ENCODE measurements at places on chromosomes 4 and X.

DNA sequence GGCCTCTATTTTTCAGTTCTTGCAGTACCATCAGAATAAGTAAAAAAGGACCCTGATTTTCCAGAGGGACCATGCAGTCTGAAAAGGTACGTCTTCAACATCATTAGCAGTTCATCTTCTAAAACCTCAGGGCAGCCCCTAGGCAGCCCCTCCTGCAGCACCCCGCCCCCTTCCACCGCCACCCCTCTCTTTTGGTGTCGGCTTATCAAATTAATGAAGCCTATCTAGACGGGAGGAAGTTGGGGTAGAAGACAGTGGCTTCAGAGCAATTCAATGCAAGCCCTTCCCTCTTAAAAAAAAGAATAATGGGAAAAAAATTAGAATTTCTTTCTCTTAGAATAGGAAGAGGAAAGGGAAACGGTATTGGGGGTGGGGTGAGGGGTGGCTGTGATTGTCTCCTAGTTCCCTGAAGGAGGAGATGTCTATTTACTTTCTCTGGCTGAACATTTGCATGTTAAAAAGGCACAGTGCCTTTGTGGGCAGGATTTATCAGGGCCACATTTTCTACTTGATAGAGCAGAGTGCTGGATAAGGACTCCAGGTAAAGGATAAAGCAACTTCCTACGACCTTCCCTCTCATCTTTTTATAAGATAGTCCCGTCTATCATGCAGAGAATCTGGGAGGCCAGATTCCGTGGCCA is 159.4 kb downstream of the MGST2 start:
- no peak for DNase-seq

DNA sequence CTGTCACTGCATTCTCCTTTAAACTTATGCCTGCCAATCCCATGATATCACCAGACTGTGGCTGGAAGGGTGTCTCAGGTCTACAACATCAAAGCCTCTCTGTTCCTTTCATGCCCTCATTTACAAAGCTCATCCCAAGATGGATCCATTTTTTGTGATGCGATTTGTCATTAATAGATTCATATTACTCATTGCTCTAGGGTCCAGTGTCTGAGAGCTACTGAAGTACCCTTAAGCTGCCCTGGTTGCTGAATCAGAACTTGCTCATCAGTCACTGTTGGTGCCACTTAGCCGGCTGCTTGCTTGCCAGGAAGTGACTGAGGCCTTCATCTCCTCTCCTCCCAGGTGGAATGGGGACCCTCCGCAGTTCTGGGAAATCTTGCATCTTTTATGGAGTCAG is 395.5 kb upstream of the BOD1L1 start:
- no peak for DNase-seq

GRCh38 chrX:123181233-123181914 is 2.7 kb upstream of the GRIA3 start:
- DNase-seq, result no peak

GRCh38 chr4:680928-681645 is 6.7 kb downstream of the MYL5 start:
- DNase-seq, result no peak

- no peak for DNase-seq
Observed at GRCh38 chr4:2395584-2395983, 22.9 kb downstream of the ZFYVE28 start.

DNA sequence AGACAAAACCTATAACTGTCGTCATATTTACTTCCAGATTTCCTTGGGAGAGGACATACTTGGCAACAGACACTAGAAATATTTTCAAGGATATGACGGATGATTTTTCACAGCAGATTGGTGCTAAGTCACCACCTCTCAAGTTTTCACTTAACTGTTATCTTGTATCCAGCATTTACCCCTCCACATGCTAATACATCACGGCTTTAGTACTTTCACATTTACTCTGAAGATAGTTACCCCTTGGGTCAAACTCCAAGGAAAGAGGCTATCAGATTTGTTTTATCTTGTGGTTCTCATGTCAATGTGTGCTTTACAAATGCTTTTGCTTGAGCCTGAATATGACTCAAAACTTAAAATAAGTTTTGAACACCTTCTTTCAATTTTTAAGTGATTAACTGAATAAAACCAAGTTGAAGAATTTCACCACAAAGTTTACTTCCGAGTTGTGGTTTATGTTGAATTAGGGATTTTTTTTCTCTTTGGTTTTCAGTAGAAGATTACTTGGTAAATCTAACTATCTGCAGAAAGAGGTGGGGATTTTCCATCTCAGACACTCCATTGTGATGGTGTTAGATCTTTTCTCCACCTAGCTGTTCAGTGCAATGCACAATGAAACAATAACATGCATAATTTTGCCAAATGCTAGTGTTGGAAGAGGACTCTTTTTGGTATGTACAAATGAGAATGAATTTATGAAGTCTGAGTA is 75.4 kb upstream of the FAT1 start:
- DNase-seq, result no peak

DNA sequence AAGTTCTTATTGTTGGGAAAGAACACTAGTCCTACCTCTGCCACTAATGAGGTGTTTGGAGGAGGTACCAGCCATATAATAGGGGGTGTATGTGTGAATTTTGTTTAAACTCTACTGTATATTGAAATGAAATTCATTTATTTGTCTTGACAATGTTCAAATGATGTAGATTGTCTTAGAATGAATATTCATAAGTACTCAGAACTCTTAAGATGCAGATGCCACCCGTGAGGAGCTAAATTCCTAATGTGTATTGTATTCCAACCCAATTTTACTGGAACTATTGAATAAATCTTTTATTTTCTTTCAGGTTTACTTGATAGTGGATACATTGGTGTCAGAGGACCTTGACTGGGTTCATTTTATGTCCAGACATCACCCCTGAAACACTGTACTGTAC is 63.9 kb upstream of the RAB33B start:
- no peak for DNase-seq

- no peak for DNase-seq
Observed at GRCh38 chr4:107072836-107073736, 37.0 kb upstream of the DKK2 start.

GRCh38 chrX:49892542-49892941 is 13.3 kb downstream of the USP27X start:
- DNase-seq, result no peak

GRCh38 chr4:108466936-108467902 is 153.2 kb upstream of the RPL34 start:
- DNase-seq, result no peak

- no peak for DNase-seq
Observed at GRCh38 chr4:107046261-107046660, 10.1 kb upstream of the DKK2 start.

DNA sequence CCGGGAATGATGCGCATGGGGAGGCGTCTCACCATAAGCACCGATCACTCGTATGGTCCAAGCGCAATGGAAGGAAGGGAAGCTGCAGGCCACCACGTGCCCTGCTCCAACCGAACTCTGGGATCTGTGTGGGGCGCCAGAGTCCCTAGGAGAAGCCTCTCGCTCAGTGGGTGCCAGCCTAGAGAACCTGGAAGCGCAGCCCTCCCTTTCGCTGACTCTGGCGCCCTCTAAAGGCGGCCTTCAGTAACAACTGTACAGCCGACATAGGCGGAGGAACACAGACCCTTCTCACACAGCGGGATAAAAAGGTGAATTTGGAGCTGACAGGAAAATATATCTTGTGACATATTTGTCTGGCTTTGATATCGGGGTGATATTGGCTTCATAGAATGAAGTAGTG is 76.0 kb downstream of the INTS6L start:
- peak; percentile 5 for DNase-seq

GRCh38 chr4:85784947-85785346 is 310.0 kb downstream of the ARHGAP24 start:
- no peak for DNase-seq

- DNase-seq, result no peak
Observed at GRCh38 chr4:8438743-8439142, 1.8 kb downstream of the ACOX3 start.

DNA sequence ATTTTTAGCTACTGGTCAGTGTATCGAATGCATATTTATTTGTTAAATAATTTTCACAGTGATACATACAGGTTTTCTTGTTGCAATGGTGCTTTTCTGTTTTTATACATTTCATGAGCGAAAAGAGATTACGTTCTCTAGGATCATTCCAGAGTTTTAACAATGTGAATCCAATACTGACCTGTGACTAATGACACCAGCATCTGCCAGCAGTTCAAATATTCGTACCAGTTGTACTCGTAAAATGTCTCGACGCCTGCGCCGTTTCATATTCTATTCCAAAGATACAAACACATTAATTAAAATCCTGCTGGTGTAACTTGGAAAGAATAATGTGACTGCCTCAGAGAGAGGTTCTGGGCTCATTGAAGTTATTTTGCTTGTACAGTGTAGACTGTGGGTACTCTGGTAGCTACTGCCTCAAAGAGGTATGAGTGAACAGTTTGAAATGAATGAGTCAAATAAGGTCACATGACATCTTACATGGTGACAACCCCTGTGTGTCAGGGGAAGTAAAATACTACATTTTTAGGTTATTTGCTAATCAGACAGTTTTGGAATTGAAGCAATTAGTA is 80.7 kb downstream of the ZAR1 start:
- DNase-seq, result no peak

GRCh38 chr4:124276461-124276860 is 436.1 kb downstream of the ANKRD50 start:
- DNase-seq, result no peak

DNA sequence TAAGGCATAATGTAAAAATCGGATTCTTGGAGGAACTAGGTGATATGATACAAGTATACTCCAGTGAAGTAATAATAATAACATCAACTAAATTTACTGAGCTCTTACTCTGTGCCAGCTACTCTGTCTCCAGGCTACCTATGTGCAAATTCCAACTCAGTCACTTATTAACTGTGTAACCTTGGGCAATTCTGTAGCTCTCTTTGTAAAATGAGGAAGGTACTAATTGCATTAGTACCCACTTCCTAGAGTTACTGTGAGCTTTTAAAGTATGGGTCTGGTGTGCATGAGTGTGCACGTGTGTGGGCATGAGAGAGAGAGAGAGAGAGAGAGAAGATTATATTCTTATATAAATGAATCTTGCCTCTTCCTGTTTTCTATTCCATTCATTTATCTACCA is 169.9 kb downstream of the KCNIP4 start:
- DNase-seq, result no peak

DNA sequence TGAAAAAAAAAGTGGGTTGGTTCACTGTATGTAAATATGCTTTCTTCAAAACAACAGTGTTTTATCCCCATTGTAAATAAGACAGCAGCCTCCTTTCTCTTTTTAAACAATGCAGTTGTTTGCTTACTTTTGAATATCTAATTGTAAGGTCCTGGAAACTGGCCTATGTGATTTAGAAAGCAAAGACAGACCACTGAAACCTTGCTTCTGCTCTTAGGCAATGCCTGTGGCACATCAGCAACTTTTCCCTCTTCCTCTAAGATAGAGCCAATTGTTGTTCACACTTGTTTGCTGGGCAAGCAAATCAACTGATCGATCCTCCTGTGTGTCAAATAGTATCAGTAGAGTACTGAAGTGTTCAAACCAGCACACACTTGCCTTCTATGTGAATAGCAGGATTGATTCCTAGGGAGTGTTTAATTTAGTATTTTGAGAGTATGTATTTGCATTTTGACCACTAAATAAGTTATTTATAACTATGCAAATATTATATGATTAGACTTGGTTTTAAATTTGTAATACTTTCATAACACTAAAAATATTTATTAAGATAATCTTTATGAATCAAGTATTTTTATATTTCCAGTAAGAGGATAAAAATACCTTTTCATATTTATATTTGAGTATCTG is 55.4 kb upstream of the GRPR start:
- no peak for DNase-seq

DNA sequence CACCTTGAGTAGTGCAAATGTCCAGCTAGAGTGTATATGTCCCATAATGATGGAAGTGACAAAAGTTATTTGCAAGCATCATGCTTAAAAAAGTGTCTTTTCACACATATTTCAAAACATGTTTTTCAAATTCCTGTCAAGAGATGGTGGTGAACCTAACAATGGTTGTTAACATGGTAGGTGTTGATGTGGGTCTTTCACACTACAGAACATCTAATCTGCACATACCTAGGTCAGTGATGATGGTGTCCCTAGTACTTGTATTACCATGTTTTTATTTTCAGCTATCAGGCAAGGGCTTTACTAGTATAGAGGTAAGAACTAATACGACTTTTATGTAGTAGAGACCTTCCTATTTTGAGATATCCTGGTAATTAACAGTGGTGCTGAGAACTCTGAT is 3.4 kb upstream of the ATXN3L start:
- no peak for DNase-seq

DNA sequence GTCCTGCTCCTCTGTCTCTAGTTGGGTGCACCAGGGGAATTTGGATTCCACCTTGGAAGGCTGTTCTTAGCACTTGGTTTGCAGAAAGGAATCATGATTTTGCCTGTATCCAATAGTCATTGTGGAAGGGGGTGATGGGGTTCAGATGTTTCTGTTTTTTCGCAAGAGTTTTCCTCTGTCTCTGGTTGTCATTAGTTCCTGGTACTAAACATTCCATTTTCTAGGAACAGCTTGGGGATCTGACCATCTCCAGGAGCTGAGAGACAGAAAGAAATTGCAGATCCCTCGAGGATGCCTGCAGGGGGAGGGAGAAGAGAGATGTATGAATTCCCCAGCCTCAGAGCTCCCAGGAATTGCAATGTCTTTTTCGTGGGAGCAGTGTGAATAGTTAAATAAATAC is 70.9 kb downstream of the CYTL1 start:
- DNase-seq, result no peak

GRCh38 chr4:56185901-56186300 is 201.4 kb downstream of the AASDH start:
- no peak for DNase-seq

DNA sequence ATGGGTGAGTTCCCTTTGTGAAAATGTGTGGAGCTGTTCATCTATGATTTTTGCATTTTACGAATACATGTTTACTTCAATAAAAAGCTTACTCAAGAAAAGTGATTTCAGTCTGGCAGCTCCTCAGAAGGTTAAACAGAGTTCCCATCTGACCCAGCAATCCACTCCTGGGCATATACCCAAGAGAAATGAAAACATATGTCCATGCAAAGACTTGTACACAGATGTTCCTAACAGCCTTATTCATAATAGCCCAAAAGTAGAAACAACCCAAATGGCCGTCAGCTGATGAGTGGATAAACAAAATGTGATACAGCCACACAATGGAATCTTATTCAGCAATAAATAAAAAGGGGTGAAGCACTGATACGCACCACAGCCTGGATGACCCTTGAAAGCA is 20.8 kb downstream of the CLCN4 start:
- no peak for DNase-seq

- DNase-seq, result no peak
Observed at GRCh38 chr4:7871356-7871755, 68.3 kb downstream of the AFAP1 start.

- no peak for DNase-seq
Observed at GRCh38 chrX:140821280-140821679, 111.7 kb downstream of the LINC00632 start.

DNA sequence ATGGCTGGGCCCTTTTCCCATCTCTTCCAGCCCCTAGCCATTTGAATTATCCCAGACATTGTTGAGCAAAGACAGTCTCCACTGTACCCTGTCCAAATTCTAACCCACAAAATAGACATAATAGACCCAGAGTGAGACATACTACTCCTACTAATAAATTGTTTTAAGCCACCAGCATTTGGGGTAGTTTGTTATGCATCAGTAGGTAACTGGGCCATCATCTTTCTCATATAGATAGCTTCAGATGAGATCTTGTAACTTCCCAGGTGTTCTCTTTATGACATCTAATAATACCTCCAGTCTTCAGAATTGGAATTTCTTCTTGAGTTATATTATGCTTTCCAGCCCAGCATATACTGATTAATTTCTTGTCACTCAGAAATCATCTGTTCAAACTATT is 117.2 kb upstream of the OTUD4 start:
- DNase-seq, result no peak

Data from activated naive CD4-positive, alpha-beta T cell (primary cell).